Activated CD8-positive, alpha-beta memory T cell treated with anti-CD3 and anti-CD28 coated beads for 48 hours (primary cell): ENCODE measurements at places on chromosomes 2 and 18.
A peak's percentile ranks its signal among the peaks of the same experiment; 100 is the strongest.

- DNase-seq: no peak
These were observed 4.4 kb downstream of the TIA1 start for GRCh38 chr2:70243806-70244584.

DNA sequence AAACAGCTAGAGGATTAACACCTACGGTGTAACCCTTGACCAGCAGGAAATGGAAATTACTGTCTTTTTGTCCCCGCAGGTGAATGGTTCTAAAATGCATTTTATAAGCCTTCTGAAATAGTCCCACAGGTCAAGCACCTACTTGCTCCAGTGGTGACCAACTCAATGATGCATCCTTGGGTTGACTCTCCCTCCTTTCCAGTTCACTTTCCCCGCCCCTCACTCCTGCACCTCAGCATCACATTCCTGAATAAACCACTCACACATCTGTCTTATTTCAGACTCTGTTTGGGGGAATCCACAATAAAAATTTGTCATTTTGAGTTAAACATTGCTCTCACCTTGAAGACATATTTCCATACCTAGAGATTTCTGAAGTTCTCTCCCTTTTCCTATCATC is 446.0 kb upstream of the TNP1 start:
- DNase-seq: no peak

DNA sequence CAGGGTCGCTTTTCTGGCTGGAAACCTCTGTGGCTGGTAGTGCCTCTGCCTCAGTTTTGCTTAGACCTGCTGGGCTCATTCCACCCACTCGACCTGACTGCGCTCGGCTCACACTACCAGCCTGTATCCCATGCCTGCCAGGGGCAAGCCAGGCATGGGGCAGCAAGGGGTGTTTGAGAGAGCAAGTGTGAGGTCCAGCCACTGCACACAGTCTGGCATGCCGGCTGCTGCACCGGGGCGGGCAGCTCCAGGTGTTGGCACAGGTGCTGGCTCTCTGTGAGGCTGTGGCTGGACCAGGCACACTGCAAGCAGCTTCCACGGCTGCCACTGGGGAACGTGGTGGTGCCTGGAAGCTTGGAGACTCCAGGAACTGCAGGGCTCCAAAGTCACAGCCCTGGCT is 90.9 kb downstream of the ATAD2B start:
- DNase-seq: no peak

DNA sequence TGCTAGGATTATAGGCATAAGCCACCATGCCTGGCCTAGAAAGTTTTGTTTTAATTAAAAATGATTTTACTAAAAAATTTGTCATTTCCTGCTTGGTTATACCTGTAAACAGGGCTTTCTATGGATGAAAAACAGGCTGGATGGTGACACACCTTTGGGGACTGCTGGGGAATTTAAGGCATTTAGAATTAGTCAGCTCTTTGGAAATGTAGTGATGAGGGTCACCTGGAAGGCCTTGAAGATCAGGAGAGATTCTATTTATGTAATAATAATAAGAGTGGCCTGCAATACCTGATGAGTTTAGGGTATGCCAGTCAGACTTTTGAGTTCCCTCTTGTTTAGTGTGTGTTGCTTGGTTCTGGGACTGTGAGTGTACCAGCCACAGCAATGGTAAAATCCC is 51.1 kb downstream of the RALBP1 start:
- DNase-seq: no peak

DNA sequence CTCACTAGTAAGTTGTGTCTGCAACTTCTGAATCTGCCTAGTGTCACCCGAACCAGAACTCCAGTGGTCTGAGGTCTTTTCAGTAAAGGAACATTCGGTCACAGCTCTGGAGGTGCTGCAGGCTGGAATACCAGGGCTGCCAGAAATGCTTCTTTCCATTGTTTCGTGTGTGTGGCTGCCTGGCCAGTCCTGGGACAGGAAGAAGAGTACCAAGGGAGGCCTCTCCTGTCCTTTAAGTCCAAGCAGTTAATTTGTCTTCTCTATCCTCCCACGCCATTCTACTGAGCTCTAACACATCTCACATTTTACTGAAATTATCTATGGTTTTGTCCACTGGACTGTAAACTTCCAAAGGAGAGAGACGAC is 196.0 kb downstream of the LNPK start:
- no peak for DNase-seq

DNA sequence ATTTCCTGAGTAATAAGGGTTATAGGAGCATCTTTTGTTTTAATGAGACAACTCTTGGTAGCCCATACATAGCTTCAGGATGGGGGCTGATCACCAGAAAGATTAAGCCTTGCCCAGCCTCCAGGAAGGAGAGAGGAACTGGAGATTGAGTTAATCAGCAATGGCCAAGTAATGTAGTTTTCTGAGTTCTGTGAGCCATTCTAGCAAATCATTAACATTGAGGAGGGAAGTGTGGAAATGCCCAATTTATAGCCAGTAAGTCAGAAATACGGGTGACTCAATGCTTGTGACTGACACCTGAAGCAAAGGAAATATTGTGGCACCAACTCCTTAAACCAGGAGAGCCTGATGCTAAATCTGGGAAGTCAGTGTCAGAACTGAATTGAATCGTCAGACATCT is 205.1 kb upstream of the SRD5A2 start:
- DNase-seq: no peak

DNA sequence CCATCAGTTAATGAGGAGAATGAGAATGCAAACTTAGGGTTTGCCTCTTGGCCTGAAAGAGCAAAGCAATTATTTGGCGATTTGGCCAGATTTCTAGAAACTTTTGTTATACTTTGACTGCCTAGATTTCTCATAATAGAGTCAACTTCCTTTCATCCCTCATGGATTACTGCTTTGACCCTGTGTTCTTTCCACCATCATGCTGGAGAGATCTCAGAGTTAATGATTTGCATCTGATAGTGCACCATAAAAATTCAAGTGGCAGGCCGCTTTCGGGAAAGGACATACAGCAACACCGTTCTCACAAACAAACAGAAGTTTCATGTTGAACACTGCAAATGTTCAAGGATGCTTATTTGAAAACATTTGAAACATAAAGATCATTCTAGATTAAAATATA is 143.7 kb upstream of the ZFP36L2 start:
- no peak for DNase-seq

DNA sequence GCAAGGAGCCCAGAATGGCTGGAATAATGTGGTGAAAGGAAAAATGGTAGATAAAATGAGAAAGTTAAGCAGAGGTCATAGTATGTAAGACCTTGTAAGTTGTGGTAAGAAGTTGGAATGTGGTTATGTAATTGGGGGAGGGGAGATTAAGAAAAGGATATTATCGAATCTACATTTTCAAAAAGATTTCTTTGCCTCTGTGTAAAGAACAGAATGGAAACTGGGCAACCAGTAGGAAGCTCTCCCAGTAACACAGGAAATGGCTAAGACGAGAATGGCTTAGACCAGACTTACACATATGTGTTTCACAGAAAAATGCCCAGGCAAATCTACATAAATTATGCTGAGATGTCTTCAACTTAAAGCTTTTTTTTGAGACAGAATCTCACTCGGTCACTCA is 13.2 kb downstream of the MEMO1 start:
- no peak for DNase-seq

DNA sequence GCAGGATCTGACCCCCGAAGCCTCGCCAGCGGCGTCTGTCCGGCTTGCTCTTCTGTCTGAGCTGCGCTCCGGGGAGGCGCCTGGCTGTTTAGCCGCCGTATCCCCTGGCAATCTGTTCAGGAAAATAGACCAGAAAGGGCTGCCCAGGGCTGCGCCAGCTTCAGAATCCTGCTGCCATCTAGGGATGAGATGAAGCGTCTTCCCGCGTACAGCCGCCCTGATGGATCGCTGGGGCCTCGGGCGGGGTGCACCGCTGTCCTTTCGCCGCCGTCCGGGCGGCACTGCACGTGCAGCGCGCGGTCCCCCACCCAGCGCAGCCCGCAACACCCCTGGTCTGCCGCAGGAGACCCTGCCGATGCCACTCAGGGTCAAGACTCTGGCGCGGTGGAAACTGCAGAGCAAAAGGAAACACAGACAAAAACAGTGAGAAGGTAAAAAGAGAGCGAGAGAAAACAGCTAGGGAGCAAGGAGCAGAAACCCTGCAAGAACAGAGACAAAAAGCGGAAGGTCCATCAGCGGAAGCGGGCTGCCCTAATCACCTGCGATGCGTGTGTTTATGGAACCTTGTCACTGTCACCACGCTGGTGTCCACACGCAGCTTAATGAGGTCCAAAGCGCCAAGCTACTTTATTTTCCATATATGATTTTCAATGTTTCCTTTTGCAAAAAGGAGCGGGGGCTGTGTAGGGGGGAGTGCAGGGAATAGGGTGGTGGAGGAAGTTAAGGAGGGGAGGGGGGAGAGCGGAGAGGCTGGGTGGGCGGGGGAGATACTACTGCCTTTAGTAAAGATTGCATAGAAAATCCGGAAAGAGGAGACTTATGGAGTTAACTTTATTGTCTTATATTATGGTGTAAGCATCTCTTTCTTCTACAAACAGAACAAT is 2113.3 kb upstream of the PIK3C3 start:
- no peak for DNase-seq

DNA sequence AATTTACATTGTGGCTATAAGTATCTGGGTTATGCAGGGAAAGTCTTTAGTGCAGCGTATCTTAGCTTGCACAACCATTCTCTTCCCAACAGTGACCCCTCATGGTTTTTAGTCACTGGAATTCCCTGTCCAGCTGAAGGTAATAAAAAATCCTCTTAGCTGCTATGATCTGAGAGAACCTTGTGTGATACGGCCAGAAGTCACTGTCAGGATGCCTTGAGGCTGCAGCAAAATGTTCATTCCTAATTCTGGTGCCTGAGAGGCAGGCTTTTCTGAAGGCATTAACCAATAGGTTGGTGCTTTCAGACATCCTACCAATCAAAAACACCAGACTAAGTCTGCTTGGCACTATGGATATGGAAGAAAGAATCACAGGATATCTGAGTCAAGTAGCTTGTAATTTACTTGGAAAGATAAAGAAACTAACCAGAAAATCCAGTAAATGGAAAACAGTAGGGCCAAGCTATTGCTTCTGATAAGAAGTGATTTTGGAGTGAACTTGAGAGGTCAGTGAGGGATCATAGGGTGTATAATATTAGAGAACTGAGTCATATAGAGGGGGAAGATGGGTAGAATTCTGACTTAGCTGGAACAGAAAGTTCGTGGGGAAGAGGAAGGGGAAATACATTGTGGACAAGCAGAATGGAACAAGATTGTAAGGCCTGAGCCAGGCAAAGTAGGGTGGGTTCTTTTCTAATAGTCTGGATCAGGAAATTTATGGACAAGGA is 89.0 kb upstream of the SLC14A2 start:
- DNase-seq: no peak

- no peak for DNase-seq
These were observed 67.6 kb downstream of the KIAA2012 start for GRCh38 chr2:202140522-202141252.

DNA sequence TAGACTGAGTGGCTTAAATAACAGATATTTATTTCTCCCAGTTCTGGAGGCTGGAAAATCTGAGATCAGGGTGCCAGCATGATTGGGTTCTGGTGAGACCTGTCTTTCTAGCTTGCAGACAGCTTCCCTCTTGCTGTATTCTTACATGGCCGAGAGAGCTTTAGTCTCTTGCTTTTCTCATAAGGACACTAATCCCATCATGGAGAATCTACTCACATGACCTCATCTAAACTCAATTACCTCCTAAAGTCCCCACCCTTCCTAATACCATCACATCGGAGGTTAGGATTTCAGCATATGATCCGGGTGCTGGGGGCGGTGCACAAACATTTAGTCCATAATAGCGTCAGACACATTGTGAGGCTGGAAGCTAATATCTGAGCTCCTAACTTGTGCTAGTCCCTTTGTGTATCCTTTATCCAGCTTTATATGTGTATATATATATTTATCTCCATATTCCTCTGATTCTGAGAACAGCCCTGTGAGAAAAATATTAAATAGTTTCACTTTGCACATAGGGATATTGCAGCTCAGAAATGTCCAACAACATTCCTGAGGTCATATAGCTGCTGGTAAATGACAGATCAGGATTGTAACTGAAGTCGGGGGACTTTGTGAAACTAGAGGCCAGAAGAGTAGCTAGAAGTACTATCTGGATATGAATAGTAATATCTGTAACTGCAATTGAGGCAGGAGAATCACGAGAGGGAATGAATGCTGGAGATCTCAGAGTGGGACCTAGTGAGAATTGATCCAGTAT is 28.9 kb downstream of the MARCHF4 start:
- DNase-seq: no peak

DNA sequence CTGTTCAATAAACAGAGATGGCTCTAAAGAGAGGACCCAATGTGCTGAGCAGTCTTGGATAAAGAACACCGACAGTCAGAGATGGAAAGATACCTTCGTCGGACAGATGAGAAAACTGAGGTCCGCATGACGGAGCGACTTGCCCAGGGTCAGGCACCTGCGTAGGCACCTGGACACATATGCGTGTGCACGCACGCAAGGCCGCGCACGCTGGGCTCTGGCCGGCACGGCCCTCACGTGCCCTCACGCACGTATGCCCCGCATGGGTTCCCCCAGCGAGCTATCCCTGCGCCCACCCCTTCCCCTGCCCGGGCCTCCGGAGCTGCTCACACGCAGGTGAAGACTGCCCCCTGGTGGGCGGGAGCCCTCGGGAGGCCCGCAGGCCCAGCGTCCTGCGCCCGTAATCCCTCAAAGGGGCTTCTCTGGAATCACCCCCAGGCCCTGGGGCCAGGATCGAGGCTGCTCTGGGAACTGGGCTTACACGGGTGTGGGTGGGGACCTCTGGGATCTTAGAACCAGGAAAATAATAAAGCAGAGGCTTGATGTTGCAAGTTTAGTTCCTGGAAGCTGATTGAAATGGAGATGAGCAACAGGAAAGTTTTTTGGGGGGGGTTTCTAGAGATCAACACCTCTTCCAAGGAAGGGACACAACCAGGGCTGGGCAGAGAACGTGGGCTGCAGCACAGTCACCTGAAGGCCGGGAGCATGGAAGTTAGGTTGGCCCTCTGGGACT is 246.3 kb downstream of the TNS1 start:
- peak; percentile 77 for DNase-seq

DNA sequence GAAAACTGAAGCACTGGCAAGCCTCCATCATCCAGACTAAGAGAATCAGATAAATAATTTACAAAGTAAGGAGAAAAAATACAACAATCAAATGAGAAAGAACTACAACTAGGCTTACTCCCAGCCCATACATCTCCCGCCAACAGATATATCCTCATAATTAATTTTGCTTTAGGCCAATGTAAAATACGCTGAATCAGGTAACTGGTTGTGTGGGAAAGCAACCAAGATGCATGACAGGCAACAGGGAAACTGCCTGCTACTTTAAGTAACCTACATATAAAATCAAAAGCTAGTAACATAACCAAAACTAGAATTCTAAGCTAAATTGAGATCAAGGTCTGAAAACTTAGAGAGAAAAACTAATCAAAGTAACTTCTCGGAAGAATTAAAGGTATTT is 21.5 kb downstream of the PRPF40A start:
- no peak for DNase-seq

DNA sequence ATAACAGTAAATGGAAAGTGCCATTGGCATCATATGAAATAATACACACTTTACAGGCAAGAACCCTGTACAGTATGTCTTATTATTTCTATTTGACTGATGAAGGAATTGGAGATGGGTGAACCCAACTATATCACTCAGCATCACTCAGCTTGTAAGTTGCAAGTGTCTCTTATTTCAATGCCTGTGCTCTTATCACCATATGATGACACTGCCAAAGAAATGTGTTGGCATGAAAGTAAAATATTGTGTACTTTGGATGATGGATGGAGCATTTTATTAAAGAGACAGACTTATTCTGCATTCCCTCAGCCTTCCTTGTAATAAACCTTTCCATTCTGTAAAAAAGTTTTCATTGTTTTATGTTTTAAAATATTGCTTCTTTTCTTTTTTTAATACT is 927.5 kb upstream of the VRK2 start:
- DNase-seq: no peak
